Stimulated activated CD8-positive, alpha-beta memory T cell treated with anti-CD3 and anti-CD28 coated beads, Interleukin-7, amount 100 ng/mL, for 24 hours (primary cell): ENCODE measurements at places on chromosomes 3 and 15.
A peak's percentile ranks its signal among the peaks of the same experiment; 100 is the strongest.

DNA sequence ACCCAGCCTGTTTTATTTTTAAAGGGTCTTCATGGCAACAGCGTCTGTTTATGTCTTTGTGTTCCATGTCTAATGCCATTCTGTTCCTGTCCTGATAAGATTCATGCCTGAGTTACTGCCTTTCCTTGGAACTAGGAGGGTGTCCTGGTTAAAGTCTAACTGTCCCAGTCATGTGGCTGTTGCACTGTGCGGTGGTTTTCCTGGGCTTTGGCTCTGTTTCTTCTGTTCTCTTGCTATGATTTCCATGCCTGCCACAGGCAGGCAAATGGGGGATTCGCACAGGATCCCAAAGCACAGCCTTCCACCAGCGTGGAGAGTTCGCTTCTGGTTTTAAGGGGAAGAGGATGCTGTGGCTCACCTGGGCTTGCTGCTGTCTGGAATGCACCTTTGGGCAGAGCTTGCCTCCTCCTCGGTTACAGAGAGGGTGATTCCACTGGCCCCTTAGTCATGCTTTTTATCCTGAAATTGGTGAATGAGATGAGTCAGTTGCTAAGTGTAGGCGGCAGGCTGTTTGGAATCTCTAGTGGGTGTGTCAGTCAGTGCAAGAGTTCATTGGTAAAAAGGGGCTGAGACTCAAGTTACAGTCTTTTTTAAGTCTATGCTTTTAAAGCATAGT lies 86.8 kb downstream of the CCK start:
- no peak for DNase-seq

- no peak for DNase-seq
These were observed 23.2 kb downstream of the HHLA2 start for GRCh38 chr3:108319428-108320082.

- no peak for DNase-seq
These were observed 93.8 kb downstream of the RFTN1 start for GRCh38 chr3:16419640-16420241.

DNA sequence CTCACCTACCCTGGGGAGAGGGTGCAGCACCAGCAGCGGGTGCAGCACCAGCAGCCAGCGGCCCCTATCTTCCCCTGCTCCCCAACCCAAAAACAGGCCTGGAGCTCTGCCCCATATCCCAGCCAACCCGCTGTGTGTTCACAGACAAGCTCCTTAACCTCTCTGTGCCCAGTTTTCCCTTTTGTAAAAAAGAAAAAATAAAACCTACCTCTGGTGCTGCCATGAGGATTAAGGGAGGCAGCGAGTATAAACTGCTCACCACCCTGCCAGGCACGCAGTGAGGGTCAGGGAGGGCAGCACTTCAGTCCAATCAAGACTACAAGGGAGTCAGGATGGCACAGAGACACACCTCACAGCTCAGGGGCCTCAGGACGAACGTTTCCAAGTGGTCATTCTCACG lies 163.3 kb downstream of the NUP210 start:
- DNase-seq = no peak

DNA sequence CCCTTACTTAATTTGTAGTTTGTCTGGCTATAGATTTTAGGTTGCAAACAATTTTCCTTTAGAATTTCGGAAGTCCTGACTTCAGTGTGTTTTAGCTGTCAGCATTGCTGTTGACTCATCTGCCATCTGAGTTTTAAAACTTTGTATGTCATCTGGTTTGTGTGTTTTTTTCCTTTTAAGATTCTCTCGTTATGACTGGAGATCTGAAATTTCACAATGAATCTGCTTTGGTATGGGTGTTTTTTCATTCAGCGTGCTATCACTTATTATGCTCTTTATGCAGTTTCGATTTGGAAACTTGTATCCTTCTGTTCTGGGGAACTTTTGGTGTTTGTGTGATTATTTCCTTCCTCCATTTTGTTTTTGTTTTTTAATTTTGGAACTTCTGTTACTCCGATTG lies 53.7 kb upstream of the ZNF280D start:
- DNase-seq = no peak

GRCh38 chr3:52773361-52774065 lies 2.8 kb upstream of the NEK4 start:
- no peak for DNase-seq

DNA sequence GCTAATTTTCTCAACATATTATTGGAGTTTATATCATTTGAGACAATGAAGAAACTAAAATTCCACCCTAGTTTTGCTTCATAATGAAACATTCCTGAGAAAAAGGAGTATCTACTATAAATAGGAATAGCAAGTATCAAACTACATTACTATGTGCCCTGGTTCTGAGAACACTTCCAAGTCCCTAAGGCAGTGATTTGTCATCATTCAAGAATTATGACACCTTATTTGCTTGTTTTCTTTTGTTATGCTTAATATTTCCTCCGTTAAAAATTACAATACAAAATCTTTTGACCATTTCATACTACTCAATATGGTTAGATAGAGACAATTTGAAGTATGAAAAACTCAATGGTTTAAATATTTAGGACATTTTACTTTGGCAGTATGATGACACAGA lies 707.8 kb upstream of the GOLIM4 start:
- no peak for DNase-seq

DNA sequence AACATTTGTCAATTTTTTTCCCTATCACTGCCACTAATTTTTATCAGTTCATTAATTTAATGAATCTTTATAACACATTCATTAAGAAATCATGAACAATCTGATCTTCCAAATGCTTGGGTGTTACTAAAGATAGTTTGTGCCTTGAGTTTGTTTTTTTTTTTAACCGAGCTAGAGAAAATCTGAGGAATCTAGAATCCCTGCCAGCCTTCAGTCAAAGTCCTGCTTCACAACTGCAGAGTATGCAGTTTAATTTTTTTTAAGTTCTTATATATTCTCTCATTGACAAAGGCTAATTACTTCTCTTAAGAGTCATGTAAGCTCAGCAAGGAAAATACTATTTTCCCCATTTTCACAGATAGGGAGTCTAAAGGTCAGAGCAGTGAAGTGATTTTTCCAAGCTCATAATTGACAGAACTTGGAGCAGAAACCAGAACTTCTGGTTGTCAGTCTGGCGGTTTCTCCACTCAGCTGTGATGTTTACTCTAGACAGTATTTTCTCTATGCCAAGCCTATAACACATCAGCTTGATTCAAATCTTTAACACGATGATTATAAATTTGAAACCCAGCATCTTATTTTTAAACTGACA lies 55.7 kb downstream of the TNIK start:
- no peak for DNase-seq

GRCh38 chr3:88385090-88385489 lies 235.3 kb downstream of the C3orf38 start:
- DNase-seq = no peak

DNA sequence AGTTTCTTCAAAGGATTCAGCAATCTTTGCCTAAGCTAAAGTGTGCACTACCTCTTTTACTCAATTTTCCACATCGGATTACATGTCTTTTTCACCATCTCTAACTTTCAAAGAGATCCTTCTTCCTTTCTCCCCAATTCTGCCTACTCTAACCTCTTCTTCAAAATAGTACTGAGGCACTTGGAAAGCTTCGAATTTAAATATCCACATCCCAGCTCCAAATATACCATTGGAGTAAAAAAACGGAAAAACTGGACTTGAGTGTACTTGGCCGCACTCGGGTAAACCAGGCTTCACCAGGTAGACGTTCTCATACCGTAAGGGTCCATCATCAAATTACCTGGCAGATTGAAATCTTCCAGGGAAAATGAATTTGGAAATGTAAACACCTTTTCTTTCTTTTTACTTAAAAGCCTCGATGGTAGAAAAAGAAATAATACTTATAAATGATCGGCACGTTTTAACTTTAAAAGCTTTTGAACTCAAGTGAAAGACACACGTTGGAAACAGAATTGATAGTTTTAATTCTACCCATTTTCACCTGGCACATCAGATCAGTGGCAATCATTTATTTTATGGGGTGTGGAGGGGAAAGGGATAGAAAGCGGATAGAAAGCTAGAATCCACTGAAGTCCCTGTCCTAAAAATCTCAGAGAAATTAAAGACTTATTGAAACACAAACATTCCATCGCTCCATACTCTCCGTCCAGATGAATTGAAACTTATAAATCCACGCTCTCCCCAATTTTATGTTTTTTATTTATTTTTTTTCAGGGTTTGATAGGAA lies 8.2 kb upstream of the MEIS2 start:
- DNase-seq = no peak

DNA sequence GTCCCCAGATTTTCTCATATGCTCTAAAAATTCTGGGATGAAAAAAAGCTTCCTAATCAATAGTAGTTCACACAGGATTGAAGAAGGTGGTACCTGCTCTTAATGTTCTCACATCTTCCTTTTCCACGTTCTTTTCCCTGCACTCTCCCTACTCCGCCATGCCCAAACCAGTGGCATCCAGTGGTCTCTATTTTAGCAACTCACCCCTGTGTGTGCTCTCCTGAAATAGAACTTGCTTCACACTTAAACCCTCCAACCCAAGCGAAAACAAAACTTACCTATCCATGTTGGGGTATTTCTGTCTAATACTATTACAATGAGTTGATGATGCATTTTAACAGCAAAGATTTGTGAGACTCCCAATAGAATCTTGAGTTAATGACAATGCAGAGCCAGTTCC lies 148.8 kb downstream of the PLD1 start:
- no peak for DNase-seq

DNA sequence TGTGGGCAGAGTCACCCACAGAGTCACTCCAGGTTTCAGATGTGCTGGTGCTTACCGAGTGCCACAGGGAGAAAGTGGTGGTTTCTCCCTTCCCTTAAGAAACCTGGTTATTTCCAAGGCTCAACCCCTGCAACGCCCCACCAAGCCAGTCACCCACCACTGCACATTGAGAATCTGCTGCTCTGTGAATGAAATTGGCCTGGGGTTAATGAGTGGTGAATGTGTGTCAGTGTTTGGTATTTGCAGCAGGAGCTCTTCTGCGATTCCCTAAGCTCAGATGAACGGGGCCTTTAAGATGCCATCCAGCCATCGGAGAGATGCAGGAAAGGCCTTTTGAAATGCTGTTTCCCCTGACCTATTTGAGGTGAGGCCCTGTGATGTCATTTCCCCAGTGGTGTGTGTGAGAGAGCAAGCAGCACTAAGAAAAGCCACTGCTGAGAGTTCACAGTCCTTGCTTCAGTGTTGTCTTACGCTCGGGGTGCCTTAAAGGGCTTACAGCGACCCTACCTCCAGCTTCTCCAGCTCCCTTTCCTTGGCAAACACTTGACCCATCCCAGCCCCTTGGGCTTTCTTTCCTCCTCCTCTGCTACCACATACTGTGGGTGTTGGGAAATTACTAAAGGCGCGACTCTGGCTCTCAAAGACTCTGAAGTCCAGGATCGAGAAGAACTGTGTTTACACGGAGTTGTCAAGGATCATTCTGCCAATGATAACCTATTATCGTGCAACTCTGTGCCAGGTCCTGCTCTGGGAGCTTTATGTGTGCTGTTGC lies 68.9 kb downstream of the SMAD3 start:
- peak; percentile 26 for DNase-seq

GRCh38 chr3:195906865-195907683 lies 1.3 kb downstream of the TNK2 start:
- peak; percentile 45 for DNase-seq

- DNase-seq = no peak
These were observed 1.3 kb downstream of the DENND4A start for GRCh38 chr15:65790694-65791334.

DNA sequence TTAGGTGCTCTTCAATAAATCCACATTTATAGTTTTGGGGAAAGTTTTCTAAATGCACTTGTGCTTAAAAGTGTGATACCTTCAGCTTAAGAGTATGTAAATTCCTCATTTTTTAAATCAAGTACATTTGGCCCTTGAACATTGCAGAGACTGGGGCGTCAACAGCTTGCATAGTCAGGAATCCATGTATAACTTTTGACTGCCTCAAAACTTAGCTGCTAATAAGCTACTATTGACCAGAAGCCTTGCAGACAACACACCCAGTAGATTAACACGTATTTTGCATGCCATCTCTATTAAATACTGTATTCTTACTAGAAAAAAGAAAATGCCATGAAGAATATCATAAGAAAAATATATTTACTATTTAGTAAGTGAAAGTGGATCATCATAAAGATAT lies 1211.8 kb upstream of the ALCAM start:
- no peak for DNase-seq

GRCh38 chr3:108125153-108125543 lies 34.3 kb upstream of the CD47 start:
- no peak for DNase-seq

DNA sequence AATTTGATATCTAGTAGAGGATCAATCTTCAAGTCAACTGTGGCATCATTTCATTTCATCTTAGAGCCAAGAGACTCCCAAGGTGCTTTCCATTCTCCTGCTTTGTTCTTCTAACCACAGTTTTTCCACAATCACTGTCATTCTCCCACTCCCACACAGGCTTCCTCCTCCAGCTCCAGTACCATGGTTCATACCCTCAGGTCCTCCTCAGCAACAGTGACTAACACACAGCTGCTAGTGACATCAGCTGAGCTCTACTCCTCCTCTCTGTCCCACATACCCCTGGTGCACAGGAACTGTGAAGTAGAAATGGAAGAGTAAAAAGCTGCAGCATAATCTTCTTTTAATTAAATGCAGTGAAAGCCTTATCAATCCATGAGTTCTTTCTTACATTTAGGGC lies 200.2 kb upstream of the DPH6 start:
- DNase-seq = no peak

GRCh38 chr15:52727815-52728214 lies 48.6 kb upstream of the ATOSA start:
- DNase-seq = no peak

DNA sequence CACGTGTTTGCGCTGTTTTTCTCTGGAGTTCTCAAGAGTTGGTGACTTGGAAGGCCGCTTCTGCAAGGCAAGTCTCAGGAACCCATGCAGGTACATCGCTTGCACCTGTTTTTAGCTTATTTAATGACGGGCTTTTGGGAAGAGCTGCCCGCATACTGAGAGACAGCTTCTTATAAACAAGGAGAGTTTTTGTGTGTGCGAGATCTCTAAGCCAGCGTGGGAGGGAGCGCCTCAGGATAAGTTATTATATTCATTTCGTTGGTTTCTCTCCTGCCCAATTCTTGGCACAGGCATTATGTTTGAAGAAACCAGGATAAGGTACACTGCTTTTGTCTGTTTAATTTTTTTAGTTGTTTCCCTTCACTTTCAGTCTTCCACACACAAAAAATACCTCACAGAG lies 11.4 kb upstream of the SACM1L start:
- DNase-seq = no peak

- DNase-seq = no peak
These were observed 106.5 kb downstream of the SUCNR1 start for GRCh38 chr3:151979906-151980305.

DNA sequence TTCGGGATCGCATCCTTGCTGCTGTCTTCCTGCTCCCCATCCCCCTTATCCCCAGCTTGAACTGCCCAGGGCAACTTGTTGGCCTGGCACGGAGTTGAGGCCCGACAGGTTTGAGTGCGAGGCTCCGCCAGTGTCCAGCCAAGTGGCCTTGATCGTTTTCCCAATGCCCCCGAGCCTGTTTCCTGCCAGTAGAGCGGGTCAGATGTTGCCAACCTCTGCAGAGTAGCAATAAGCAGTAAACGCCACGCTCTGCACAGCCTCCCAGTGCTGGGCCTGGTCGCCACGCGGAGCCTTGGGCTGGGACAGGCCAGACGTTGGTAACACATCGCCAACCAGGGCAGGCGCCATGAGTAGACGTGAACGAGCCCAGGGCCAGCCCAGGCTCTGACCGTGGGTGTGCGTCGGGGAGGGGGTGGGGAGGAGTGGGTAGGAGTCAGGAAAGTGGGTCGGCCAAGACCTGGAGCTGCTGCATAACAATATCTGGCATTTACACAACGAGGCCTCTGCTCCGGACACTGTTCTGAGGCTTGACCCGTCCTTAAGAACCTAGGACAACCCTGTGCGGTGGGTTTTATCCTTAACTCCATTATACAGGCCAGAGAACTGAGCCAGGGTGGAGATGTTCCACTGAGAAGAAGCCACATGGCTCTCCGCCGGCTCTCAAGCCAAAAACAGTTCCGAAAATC lies 444 bp upstream of the ABHD14A start:
- no peak for DNase-seq
